D341Med (cell line): ENCODE measurements at places on chromosomes 2 and 18.

- no peak for DNase-seq
These were observed 89.8 kb downstream of the HS6ST1 start for GRCh38 chr2:128228894-128229293.

DNA sequence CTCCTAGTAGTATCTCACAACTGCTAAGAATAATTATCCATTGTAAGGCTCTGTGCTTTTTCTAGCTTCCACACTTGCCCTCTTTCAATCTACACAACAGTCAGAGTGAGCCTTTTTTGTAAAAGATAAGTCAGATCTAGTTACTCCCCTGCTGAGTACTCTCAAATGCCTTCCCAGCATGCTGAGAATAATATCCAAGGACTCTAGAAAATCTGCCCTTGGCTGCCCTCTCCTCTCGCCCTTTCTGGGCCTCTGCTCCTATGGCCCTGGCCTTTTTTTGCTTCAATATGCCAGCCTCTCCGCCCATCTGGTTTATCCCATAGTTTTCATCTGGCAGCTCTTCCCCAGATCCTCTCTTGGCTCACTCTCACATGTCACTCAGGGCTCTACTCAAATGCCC lies 455.9 kb upstream of the UBE2E3 start:
- no peak for DNase-seq

- no peak for DNase-seq
These were observed 634.3 kb upstream of the SOX11 start for GRCh38 chr2:5057891-5058351.

DNA sequence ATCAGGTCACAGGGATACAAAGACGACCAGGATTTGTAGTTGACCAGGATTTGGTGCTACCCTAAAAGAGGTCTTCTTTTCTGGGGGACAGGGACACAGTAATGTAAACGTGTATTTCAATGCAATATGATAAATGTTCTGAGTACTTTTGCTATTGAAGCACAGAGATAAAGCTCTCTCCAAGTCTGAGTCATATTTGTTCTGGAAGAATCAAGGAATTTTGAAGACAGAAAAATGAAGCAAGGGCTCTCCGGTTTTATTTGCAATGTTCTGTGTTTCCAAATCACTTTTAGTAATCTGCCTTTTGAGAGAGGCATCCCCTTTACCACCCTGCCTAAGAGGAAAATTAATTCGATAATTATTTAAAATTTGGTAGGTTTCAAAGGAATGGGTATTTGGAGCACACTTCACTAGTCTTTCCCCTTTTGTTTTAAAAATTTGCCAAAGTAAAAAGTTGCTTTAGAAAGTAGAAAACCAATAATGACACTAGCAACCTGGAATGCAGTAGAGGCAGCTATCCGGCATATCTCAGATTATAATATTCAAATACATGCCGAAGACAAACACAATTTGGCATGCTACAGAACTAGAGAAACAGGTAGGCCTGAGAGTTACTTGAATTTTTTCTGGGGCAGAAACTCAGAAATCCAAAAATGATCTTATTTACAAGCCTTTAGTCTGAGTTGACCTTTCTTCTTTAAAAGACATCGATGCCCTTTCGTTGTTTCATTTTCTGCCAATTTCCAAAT lies 82.7 kb downstream of the MREG start:
- no peak for DNase-seq

DNA sequence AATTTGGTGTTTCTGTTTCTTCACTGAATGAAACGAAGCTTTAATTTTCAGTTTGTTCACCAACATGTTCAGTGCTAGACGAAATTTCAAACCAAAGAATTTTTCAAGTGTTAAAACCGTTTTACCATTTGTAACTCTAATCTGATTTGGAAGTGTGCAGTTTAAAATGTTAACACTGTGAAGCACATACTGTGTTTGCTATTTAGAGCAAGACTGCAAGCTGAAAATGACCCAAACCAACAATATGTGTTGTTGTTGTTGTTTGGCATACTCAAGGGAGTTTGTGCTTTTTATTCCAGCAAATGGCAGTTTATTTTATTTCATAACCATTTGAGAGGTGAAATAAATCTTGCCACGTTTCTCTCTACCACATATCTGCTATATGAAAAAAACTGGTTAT lies 128.4 kb upstream of the CDH7 start:
- DNase-seq = no peak

DNA sequence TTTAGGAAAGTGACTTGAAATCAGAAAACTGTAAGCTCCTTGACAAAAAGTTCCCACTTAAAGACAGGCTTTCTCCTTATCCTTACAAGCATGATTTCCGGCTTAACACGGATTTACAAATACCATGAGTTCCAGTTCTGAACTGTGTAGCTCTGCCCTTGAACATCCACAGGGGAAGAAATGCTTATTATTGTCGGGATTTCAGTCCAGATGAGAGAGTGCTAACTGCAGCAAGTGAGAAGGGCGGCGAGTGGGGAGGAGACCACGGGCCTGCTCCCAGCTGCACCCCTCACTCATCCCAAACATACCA lies 73.1 kb downstream of the LRRC30 start:
- DNase-seq = no peak

DNA sequence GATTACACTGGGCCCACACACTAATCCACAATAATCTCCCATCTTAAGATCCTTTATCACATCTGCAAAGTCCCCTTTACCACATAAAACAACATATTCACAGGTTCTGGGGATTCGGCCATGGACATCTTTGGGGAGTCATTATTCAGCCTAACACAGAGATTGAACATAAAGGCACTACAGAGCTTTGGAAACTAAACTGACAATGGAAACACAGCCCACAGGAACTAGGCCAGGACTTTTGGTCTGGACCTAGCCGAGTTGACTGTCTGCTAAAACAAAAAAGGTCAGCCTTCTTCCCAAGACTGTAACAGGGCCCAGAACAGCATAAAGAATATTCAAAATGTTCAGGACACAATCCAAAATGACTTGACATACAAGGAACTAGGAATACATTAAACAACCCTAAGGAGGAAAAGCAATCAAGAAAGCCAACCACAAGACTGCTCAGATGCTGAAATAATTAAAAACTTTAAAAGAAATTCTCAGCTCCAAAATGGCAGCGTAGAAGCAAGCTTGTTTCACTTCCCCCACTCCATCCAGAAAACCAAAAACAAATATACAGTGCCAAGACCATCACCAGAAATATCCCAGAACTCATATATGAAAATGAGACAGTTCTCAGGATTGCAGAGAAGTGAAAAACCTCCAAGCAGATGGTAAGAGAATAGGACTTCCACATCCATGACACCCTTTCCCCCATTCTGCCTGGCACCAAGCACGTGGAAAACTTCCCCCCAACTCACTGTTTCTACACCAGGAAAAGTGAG lies 207.8 kb downstream of the ATAD2B start:
- no peak for DNase-seq

DNA sequence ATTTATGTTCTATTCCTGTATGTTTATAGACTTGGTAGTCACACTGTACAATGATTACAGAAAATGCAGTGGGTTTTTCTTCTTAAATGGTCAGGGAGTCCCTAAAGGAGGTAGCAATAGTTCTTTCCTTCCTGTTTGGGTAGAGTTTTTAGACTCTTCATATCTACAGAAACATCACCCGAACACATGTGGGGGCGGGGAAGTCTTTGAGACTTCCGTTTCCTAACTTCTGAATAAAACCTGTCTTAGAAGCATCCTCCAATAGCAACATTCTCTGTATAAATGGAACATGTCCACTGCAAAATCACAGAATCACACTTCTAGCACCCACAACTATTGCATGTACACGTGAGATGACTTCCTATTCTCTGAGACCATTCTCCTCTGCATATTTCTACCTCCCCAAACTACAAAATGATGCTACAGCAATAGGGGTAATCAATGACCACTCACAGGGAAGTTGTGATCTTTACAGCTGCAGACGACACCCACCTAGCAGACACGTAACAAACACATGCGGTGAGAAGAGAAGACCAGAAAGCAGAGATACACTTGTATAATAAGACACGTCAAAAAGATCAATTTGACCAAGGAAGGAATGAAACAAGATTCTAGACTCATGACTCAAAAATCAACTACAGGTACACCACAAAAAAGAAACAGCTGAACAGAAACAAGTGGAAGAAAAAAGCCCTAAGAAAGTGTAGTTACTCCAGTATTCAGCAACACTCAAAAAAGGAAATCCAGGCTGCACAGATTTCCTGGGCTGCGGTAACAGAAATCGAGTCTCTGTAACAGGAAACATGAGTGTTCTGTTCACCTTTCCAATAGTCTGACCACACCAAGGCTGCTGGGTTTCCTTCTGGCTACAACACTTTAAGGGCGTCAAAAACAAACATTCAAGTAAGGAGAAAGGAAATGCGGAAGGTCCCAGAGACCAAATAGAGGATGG lies 120.4 kb downstream of the ZNF516 start:
- DNase-seq = no peak

DNA sequence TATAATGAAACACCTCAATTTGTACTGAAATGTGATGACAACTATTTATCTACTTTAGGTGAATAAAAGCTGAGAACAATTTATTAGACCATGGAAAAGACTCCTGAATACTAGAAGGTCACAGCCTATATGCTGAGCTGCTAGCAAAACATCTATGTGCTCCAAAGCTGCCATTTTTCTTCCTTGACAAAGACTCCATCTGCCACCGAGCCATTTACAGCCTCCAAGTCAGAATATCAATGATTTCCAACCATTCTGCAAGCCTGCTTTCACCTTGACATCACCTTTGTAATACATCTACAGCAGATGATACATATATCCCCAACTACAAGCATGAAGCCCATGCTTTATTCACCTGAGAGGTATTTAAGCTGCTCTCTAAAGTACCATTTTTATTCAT lies 84.9 kb downstream of the BAZ2B start:
- DNase-seq = no peak

GRCh38 chr2:216569765-216570164 lies 63.5 kb upstream of the IGFBP2 start:
- no peak for DNase-seq

DNA sequence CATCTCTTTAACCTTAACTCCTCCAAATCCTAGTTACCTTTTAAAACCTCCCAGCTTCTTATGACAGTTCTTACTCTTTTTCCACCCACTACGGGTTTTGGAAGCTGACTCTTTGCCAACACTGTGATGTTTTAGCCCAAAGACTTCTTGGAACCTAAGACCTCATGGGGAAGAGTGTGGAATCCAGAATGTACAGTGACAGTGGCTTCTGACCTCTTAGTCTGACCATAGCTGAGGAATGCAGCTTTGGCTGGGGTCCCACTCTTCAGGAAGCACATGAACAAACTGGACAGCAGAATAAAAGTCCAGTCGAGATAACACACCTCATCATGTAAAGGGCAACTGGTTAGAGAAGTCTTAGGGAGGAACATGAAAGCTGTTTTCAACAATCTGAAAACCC lies 161.1 kb upstream of the PKDCC start:
- DNase-seq = no peak

DNA sequence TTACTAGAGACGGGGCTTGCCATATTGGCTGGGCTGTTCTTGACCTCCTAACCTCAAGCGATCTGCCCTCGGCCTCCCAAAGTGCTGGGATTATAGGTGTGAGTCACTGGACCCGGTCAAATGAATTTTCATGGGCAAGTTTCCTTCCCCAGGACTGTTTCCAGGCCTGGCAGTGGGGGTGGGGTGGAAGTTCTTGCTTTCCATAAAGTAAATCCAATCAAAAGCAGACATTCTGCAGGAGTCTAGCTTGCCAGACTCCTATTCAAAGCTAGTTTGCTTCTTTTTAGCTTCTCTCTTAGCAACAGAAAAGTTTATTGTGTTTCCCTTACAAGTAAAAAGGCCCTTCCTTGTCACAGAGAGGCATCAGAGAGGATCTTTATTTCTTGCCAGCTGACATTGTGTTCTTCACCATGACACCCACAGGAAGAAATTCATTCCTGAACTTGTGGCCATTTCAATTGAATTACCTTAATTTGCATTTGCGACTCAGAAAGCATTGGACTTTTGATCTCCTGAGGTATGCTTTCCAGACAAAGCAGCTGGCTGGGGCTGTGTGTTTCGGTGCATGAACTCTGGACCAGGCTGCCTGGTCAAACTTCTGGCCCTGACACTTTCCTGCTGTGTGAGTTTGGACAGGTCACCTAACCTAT lies 37.9 kb downstream of the LYPD1 start:
- no peak for DNase-seq

DNA sequence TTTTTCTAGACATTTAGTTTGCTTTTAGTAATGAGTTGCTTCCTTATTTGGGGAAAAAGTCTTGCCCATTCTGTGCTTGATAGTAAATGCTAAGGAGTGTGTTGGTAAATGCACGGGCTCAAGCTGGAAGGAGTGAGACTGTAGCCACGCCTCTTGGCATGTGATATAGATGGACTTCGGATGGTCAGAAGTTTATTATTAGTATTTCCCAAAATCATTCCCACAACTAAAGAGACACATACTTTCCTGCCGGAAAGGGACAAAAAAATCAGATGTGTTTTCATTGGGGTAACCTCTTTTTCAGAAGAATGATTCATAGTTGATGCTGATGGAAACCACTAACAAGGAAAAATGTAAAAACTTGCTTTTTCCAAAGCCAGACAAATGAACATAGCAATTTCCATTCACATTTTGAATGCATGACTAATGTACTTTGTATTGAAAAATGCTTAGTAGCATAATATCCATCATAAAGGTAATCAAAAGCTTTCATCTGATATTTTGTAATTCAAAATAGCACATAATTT lies 133.2 kb downstream of the ZNF532 start:
- no peak for DNase-seq

GRCh38 chr2:114170070-114170469 lies 272.4 kb upstream of the DPP10 start:
- no peak for DNase-seq

DNA sequence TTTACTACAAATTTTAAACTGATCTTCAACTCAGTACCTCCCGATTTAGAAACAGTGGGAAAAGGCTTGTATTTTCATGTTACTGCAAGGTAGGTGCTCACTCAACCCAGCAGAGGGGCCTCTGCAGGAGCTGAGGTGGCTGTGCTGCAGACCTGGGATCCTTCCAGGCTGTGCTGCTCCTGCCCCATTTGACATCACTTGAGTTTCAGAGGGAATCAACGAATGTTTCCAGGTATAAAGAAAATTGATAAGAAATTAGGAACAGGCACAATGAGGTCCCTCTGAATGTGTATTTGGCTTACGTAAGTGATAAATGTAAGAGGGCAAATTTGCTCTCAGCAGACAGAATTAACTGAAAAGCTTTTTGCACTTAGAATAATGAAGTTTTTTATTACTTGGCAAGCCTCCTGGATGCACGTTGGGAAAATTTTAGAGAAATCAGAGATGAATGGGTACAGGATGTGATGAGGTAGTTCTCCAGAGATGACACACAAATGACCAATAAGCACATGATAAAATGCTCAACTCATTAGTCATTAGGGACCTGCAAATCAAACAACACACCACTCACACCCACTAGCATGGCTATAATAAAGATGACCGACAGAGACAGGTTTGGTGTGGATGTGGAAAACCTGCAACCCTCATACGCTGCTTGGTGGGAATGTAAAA lies 114.0 kb downstream of the NOL10 start:
- no peak for DNase-seq

GRCh38 chr2:234305846-234306245 lies 191.0 kb downstream of the ARL4C start:
- no peak for DNase-seq
